ENCODE measurements at places on chromosomes 2 and 18.

GRCh38 chr2:99698896-99699295 lies 209.1 kb upstream of the REV1 start:
- DNase-seq, result peak; percentile 29

- no peak for DNase-seq
Measured at GRCh38 chr2:77387324-77387723, 134.9 kb downstream of the LRRTM4 start.

DNA sequence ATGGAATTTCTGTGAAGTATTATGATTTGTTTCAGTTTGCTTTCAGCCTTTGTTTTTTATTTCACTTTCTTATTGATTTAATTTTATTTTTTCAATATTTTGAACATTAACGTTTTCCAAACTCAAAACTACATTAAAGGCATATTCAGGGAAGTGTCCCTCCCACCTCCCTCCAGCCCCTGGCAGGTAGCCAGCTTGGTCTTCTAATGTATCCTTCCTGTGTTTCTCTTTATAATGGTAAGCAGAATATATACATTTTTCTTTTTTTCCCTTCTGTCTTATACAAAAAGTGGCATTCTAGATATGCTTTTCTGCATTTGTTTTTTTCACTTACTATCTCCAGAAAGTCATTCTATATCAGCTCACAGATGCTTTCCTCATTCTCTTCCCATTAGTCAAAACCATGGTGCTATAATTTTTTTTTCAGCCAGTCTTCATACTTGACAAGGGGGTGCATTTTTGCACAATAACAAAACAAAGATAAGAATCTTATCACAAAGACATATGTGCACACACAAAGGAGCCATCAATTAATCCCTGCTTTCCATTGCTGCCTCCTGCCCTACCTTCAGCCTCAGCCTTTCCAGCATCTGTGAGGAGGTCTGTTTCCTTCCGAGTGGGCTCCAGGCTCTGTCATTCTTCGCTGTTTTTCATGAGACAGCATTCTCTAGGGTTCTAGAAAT lies 33.7 kb upstream of the TMEM177 start:
- DNase-seq, result no peak

DNA sequence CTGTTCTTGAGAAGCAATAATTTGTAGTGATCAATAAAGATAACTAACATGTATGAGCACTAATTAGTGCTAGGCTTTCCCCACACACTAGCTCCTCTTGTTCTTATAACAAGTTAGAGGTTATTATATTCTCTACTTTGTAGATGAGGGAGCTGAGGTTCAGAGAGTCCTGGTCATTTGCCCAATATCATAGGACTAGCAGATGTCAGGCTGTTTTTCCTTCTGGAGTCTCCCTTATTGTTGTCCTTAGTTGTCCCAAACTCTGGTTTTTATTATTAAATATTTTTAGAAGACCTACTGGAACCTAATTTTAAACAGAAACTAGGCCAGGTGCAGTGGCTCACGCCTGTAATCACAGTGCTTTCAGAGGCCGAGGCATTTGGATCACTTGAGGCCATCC lies 16.5 kb upstream of the TTC39C start:
- no peak for DNase-seq

- no peak for DNase-seq
Measured at GRCh38 chr2:177535958-177536504, 143.5 kb downstream of the AGPS start.

- DNase-seq, result no peak
Measured at GRCh38 chr18:57518533-57518932, 68.0 kb downstream of the FECH start.

GRCh38 chr2:12441750-12442475 lies 274.8 kb upstream of the TRIB2 start:
- DNase-seq, result no peak

DNA sequence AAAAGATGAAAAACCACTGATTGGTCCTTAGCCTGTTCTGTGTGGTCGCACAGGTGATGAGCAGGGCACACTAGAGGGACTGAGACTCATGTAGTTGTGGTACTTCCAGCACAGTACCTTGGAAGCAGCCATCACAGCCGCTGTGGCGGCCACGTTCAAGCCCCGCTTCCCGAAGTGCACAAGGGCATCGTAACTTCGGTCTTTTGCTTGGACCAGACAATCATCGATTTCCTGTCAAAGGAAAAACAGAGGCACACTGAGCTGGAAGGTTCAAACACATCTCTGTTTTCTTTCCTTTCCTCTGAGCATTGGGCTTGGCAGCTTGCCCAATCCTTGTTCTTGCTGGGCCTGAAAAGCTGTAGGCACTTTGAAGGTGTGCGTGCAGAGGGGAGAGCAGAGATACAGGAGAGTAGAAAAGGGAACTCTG lies 52.6 kb downstream of the MRPL35 start:
- no peak for DNase-seq

GRCh38 chr2:109120166-109120565 lies 8.8 kb upstream of the SH3RF3 start:
- DNase-seq, result no peak

GRCh38 chr2:239241431-239241960 lies 159.3 kb downstream of the HDAC4 start:
- no peak for DNase-seq

Data from epithelial cell of prostate (primary cell).